Heart right ventricle (tissue), 16 donors: ENCODE measurements at places on chromosomes 7 and 10.

DNA sequence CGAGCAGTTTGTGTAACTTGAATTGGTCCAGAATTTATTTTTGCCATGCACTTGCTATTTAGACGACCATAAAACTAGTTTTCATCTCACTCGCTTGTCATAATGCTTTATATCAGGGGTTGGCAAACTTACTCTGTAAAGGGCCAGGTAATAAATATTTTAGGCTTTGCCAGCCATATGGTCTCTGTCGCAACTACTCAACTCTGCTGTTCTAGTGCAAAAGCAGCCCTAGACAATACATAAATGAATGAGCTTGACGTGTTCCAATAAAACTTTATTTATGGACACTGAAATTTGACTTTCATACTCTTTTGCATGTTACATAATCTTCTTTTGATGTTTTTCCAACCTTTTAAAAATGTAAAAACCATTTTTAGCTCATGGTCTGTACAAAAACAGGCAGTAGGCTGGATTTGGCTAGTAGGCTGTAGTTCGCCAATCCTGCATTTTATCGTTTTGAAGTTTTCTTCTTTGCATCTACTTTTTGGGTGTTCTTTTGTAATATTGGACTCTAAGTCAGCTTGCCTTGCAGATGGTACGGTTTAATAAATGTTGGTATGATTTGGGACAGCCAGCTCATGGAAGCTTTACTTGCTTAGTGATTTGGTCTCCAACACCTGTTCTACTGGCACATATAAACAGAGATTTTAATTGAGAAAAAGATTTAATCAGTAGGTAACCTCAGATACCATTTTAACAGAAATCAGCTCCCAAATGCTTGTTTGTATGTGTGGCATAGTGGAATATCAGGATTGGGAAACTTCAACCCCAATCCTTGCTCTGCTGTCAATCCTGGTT lies 25.6 kb downstream of the SND1 start:
- DNase-seq, result no peak

DNA sequence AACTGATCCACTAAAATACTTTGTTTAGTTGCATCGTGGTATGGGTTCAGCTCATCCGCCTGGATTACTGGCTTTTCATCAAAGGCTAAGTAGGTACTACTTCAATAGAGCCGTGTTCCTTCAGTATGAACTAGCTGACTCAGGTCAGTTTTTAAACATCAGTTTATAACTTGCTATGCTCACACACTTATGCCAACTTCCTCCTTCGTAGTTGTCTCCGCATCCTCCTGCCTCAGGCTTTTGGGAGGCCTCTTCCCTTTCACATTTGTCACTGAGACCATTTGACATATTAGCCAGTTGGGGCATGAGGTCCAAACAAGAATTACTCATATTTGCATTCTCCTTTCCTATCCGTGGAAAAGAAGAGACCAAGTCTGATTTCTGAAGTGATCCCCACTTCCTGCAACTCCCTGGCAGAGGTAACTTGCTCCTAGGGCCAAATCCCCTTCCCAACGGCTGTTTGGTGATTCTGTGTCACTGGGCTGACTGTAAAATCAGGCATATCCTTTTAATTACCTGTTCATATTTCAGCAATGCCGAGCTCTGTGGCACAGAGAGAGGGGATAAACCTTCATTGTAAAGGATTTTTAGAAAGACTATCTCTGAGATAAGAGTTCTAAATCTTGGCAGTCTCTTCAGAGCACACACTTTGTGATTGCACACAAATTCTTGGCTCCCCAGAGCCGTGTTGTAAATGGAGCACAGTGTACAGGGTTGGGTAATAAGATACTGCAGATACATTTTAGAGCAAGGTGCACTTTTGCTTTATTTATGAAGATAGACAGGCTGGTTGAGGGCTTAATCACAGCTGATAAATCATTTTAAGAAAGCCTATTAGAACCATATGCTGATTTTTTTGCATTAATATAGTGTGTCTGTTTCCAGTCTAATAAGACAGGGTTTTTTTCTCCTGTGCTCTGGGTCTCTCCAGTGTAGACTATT lies 108.0 kb downstream of the CREB5 start:
- DNase-seq, result no peak

- DNase-seq, result no peak
These were observed 27.9 kb downstream of the MYPN start for GRCh38 chr10:68137171-68137570.

DNA sequence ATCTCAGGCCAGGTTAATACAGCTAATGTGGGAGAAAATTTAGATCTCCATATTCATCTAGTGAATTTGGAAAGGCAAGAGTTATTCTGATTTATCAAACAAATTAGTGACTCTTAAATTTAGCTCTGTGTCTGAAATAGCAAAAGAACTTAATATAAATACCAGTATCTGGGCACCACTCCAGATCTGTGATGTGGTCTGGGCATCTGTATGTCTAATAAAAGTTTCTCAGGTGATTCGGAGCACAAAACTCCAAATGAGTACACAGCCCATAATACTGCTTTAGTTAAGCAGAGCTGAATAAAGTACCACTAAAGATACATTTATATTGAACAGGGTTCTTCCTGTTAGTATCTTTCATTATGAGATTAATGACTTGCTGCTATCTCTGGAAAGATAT lies 261.4 kb downstream of the BAMBI start:
- no peak for DNase-seq

DNA sequence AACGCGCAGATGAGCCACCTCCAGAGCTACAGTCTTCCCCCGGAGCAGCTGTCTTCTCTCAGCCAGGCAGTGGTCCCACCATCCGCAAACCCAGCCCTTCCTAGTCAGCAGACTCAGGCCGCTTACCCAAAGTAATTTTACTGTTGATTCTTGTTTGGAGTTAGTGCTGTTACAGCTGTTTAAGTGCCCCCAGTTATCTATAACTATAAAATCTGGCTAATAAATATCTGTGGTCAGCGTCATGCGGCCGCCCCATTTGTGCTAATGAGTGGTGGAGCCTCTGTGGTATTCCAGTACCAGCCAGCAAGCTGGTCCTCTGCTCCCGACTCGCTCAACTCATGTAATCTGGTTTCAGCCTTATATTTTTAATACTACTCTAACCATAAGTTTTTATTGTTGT lies 43.2 kb upstream of the TMEM236 start:
- no peak for DNase-seq

- DNase-seq, result no peak
These were observed 6.2 kb downstream of the IL2RA start for GRCh38 chr10:6055929-6056328.

DNA sequence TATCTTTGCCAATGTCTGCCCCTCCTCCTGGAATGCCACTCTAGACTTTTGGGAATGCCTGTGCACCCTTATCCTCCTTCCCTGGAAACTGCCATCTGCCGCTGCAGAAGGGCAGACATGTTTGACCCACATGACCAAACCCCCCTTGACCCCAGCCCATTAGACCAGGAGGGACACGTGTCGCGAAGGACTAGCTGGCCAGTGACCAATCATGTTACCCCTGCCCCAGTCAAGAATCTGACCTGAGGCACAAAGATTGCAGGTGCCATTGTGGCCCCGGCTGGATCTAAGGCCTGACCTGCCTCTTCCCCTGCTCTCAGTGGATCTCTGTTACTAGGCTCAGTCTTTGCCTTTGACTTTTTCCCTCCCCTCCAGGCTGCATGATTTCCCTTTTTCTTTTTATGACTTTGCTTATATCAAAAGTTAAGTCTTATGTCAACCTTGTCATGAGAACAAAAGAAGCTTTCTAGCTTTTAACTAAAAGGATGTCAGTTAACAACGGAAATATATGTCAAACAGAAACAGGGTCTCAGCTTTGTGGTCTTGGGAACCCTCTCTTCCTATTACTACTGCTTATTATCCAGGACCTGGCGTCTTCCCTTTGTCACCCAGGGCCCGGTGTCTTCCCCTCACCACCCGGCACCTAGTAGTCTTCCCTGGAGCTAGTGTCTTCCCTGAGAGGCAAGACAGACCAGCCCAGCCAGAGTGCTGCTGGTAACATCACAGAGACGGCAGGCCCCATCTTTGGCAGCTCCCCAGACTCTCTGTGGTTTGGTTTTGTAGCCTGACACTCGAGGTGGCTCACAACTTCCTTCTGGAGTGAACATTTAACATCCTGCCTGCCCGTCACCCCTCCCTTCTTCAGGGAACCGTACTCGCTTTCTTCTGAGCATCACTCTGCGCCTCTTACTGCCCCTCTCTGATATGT lies 24.4 kb upstream of the PPIF start:
- DNase-seq, result peak; percentile 36

DNA sequence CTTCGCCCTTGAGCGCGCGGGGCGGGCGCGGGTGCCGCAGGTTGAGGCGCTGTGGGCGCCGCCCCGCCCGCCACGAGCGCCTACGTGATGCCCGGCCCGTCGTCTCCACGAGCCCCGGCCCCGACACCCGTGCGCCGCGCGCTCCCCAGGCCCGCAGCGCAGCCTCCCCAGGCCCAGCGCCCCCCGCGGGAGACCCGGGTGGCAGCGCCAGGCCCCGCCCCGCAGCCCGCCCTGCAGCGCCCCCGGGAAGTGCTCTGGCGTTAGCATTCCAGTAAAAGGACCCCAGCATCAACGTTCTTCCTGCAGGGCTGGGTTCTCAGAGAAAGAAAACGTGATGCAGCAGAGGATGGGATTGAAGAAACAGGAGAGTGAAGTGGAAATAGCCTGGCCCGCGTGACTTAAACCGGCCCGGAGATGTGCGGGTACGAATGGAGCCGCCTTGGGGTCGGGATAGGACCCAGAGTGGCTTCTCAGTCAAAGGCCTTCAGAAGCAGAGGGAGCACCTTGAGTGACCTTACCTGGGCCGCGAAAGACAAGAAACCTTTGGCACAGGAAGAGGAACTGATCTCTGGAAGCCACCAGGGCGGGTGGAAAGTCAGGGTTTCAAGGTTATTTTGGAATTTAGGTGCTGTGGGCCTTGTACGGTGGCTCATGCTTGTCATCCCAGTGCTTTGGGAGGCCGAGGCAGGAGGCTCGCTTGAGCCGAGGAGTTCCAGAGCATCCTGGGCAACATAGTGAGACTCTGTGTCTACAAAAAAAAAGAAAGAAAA lies 1.8 kb downstream of the PFKP start:
- DNase-seq, result peak; percentile 34

DNA sequence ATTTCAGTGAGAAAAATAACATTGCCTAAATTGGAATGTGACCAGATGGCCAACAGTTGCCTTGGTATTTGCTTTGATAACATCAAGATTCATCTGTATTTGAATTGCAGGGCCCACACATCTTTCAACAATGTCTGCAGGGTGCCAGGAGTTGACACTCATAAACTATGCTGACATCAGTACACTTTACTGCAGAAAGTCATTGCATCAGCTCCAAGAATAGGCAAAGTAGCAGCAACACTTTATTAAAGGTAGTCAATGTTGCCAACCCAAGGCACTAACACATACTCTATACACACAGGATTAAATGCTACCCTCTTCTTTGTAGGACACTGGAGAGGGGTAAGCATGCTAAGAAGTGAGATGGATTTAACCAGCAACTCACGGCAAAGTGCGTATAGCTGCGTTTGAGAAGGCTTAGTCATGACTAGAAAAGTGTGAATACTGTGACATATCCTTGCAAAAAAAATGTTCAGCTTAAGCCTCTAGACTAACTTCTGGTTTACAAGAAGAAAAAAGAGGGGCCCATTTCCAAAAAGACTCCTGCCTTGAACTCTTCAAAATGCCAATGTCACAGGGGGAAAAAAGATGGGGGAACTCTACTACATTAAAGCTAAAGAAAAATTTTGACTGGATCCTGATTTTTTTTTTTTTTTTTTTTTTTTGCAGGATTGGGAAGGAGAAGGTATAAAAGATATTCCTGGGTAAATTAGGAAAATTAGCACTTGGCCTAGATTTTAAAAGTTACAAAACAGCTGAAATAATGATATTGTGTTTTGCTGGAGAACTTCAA lies 2.2 kb downstream of the BBIP1 start:
- no peak for DNase-seq

DNA sequence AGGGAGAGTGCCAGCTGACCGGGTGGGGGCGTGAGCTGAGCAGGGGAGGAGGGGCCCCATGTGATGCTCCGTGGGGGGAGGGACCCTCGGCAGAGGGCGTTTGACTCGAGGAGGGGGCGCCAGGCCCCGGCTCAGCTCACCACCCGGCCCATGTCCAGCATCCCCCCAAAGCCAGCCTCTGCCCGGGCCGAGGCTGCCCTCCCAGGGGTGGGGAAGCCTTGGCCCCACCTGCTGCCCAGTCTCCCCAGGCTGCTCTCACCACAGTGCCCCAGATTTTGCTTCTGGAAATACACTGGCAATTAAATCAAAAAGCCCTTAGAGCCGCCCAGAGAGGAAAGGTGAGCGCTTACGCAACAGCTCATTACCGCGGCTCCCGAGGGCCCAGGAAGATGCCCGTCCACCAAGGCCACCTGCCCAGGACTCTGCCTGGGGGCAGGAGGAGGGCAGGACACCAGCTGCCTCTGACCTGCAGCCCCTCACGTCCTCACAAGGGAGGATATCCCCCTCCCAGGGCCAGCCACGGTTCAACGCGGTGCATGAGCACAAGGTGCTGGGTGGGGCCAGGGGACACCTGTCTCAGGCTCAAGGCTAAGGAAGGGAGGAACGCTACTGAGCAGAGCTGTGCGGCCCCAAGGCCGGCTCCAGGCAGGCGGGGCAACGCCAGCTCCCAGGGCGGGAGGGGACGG lies 70.0 kb upstream of the INPP5A start:
- DNase-seq, result no peak
